ENCODE measurements at places on chromosomes 5 and 9.
A peak's percentile ranks its signal among the peaks of the same experiment; 100 is the strongest.

- DNase-seq, result peak; percentile 25
These were observed 458.0 kb upstream of the IZUMO3 start for GRCh38 chr9:25003686-25004085.

GRCh38 chr9:80836013-80836412 lies 853.3 kb downstream of the TLE1 start:
- DNase-seq, result no peak

DNA sequence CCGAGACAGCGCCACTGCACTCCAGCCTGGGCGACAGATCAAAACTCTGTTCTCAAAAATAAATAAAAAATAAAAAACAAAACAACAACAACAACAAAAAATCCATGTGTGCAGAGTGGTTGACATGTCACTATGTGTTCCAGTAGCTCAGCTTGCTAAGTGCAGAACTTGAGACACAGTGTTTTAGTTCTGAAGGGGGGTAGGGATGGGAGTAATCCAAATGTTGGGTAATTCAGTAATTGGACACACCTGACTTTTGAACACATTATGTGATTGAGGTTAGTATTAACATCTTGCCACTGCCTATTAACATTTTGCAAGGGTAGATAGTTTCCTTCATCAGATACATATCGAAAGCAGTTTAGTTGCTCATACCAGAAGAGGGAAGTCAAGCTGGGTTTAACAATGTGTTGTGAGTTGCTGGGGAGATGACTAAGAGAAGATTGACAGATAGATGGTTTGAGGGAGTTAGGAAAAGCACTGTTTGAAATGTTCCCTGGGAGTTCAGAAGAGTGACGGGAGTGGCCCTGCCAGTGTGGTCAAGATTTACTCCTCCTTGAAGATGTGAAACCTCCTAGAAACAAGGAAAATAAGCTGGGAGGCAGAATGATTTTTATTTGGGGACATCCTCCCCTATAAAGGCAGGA lies 928 bp downstream of the HACD4 start:
- no peak for DNase-seq

DNA sequence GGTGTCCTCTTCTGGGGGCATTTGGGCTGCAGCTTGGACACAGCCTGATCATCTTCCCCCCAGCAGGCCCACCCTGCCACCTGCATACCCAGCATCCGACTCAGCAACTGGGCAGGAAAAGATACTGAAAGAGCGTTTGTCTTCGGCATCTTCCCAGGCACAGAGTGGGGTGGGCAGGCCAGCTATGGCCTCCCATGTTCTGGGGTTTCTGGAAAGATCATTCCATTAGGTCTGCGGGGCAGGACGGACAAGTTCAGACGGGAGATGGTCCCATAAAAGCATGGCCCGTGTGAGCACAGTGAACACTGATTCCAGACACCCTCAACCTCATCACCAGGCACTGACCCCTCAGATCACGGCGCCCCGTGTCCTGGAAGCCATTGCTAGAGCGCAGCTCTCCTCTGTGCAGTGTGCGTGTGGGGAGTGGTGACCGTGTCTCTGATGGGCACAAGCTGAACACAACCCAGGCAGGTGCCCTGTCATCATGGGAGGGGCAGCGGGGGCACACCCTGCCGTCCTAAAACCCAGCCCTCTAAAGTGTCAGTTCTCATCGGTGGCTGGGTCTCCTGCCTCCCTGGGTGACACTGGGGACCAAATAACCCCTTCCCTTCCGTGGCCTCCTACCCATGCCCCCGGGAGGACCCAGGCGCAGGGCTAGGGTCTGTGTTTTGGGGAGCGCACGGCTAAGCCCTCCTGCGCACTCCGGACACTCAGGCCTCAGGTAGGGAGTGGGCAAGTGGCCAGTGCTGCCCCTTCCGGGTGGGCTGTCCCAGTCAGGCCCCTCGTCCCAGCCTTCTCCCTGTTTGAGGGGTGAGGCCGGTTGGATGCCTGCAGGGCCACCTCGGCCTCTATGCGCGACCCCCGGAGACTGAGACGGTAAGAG lies 13.2 kb upstream of the TMEM250 start:
- no peak for DNase-seq

GRCh38 chr9:29648132-29648531 lies 2074.9 kb upstream of the C9orf72 start:
- DNase-seq, result no peak

DNA sequence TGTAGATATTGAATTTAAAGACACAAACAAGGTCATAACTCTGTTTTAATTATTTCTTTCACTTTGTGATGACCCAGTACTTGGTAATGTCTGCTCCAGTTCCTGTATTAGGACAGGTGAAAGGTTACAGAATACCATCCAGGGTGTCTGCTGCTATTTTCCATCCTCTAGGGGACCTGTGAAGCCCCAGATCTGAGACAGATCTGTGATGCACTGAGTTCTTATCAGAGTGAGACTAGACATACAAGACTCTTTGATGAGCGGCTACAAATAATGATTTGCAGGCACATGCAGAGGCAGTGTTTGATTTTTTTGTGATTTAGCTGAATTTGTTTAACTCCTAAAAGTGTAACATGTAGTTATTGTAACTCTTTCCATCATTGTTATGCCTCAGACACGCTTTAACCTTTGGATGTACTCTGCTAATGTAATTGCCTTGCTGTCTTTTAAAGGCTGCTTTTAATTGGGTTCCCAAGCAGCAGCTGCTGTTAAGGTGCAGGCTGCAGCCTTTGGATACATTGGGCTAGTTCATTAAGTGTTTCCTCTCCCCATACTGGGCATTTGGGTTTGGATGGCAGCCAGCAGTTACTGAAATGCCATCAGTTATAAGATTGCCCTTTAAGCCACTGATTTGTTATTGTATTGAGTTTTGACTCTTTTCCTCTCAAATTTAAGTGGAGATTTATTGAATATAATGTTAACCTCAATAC lies 63.3 kb downstream of the RASGRF2 start:
- DNase-seq, result no peak

DNA sequence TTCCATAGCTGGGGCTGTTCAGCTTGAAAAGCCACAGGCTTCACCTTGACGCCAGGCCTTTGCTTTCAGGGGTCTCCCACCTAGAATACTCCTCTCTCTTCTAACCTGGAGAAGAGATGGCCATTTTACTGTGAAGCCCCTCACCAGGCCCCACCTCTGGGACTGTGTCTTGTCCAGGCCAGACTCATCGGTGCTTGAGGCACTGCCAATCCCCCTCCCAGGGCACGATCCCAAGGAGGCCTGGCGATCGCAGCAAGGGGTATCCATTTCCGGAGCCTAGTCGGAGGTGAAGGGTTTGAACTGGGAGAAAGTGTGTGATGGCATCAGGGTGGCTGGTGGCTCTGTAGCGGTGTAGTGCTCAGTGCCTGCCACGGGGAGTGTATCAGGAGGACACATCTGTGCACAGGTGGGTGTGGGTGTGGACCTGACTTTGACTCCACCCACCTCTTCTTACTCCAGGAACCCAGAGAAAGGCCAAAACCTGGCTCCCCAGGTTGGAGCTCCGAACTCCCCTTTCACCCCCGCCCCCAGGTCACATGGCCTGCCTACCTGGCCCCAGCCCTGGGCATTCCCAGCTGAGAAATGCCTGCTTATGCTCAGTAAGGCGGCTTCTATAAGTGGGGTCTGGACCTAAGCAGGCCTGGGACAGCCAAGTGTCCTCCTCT lies 27.4 kb upstream of the ENHO start:
- peak; percentile 41 for DNase-seq

GRCh38 chr5:43730832-43731342 lies 127.9 kb downstream of the NNT start:
- no peak for DNase-seq

DNA sequence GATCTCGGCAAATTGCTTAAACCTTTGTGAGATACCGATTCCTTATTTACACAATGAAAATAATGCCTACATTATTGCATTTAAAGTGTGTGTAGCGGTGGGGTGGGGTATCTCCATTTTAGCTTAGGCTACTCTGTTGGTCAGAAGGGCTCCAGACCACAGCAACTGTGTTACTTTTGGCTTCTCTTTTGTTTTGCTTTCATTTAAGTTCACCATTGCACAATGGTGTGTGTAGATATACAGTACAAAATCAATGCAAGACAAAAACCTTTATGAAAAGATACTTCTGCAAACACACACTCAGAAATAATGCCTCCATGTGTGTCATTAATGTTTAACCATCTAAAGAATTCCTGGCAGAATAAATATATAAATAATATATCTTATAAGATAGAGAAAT lies 279.4 kb downstream of the FBXL17 start:
- DNase-seq, result no peak

All from RPMI8226 (cell line).